HT-29 (cell line): ENCODE measurements at places on chromosomes 2 and 18.
A peak's percentile ranks its signal among the peaks of the same experiment; 100 is the strongest.

- no peak for DNase-seq
These were observed 1841.3 kb upstream of the CELF4 start for GRCh38 chr18:39406941-39407340.

GRCh38 chr2:216315802-216316603 is 56.3 kb downstream of the MARCHF4 start:
- peak; percentile 54 for DNase-seq

GRCh38 chr2:1976112-1976511 is 231.8 kb upstream of the PXDN start:
- no peak for DNase-seq

GRCh38 chr2:221309892-221310583 is 262.1 kb downstream of the EPHA4 start:
- no peak for DNase-seq

GRCh38 chr18:39494211-39494896 is 1928.8 kb upstream of the CELF4 start:
- no peak for DNase-seq

- DNase-seq: no peak
These were observed 445.4 kb upstream of the DSEL start for GRCh38 chr18:67961701-67962440.

DNA sequence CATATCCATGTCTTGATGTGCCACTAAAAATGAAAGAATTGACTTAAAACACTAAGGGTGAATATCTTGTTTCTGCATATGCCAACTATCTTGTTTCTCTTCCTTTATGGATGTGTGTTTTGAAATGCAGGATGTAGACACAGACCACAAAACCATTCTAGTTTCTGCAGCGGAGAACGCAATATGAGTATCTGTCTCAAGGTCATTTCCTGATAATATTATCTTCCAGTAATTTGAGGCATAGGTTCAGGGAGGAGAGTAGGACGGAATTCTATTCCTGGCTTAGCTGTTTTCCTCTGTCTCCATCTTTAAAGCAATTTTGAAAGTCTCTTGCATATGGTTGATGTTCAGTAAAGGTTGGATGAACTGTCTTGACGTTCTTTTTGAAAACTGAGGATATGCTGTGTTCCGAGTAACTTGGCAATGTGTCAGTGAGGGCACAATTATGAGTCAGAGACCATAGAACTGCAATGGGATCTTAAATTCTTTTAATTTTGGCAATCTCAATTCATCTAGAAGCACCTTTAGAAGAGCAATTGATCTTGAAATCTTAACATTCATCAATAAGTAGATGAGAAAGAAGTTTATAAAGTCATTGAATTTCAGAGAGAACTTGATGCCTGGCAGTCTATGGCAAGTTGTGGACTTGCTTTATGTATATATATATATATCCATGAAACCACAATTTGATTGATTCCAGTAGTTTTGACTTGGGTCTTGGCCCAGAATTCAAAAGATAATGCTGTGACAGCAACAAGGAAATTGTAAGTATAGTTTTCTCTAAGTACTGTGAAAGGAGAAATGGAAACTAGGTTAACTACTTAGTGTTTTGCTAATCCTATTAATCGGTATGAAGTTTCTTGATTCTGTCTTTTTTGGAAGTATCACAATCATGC is 24.8 kb downstream of the RAB27B start:
- DNase-seq: no peak

GRCh38 chr2:23390152-23390551 is 5.2 kb downstream of the KLHL29 start:
- DNase-seq: no peak

- DNase-seq: peak; percentile 31
These were observed 851 bp downstream of the EIF2AK3 start for GRCh38 chr2:88626171-88627054.

GRCh38 chr18:31185186-31185950 is 22.7 kb upstream of the DSC1 start:
- DNase-seq: peak; percentile 45

- no peak for DNase-seq
These were observed 392.7 kb upstream of the ID2 start for GRCh38 chr2:8289111-8289510.

DNA sequence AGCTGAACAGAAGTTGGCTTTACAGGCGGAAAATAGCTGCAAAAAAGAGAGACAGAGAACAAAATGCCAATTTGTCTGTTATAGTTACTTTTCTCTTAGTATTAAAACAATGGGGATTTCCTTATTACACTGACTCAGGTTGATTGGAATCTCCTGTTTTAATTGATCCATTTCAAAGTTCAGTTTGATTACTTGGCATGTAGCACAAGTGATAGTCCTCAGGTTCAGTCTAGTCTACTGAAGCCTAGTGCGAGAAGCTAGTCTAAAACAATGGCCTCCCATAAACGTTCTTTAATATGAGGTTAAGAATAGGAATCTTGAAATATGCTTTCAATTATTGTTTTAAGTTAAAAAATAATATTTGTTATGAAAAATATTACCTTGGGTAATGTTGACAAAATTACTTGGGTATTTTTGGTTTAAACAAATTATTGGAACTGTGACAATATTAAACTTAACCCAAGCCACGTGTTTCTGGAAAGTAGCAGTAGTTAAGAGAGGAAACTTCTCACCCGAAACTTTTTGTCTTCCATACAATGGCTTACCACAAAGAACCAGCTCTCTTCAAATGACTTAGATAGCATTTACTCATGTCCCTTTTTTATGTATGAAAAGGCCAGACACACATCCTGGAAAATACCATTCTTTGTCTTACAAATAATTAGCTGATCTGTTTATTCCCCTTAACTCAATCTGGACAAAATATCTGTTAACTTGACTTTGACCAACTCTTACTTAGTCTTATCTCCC is 1326.2 kb upstream of the TMEFF2 start:
- DNase-seq: no peak

DNA sequence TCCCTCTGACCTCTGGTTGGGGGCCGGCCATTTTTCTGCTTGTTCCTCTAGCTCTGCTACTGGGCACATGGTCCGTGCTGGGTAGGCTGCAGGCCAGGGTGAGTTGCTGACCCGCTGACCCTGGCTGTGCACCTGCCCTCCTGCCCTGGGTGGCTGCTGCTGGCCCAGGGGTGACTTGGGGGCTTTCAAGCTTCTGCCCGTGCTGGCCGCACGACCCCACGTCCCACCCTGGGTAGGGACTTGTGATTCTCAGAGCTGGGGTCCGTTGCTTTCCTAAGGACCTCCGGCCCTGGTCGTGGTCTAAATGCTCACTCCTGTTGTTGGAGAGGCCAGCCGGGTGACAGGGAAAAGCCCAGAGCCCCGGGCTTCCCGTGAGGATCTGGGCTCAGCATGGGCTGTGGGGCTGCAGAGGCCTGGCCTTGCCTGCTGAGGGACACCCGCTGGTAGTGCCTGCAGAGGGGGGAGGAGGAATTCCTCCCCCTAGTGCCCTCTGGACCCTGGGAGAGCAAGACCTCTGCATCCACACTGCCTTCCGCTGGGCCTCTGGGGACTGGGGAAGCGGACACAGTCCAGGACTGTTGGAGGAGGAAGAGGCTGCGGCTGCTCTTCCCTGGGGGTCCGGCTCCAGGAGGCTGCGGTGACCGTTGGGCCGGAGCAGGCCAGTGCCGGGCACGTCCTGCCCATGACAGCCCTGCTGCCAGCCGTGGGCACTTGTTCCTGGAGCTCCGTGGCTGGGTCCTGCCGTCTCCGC is 6.3 kb upstream of the GAL3ST2 start:
- DNase-seq: no peak

DNA sequence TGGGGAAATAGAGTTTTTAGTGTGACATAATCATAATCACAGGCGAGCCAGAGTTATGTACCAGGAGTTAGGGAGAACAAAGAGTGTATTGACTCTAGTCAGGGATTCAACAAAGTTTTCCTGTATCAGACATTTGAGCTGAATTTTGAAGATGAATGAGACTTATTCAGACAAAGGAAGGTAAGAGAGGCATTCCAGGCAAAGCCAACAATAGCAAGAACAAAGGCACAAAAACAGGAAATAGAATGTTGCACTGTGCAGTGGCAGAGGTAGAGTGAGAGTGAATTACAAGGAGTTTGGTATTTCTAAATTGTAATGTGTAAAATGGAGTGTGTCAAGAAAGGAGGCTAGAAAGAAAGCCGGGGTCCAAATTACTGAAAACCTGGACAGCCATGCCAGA is 156.2 kb downstream of the CCDC148 start:
- no peak for DNase-seq

- DNase-seq: no peak
These were observed 37.9 kb upstream of the ZCCHC2 start for GRCh38 chr18:62484941-62485340.

DNA sequence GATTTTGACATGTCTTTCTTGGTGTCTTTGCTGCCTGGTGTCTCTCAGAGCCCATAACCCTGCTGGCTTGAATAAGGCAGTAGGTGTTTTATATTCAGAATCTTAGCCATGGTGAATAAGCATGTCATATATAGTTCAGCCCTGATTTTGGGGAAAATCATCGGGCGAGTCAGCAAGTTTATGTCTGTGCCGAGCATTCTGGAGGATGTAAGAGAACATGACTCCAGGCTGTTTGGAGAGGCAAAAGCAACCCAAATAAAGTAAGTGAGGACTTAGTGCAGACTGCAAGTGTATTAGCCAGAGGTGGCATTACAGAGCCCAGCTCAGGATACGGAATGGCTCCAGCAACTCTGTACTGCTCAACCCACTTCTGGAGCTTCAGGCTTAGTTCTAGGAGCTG is 50.3 kb downstream of the TCF7L1 start:
- no peak for DNase-seq
